ENCODE measurements at places on chromosomes 1 and 21. TPM values are rescaled to one million over a fixed set of nuclear protein-coding genes. Genes with fewer than 3 reads are reported as not detected.
A peak's percentile ranks its signal among the peaks of the same experiment; 100 is the strongest.

Gene SRGAP2C
- total RNA-seq: 51.6 TPM

Gene SPATA1
- 1.5 TPM for total RNA-seq

Gene COL9A2
- 18.7 TPM for total RNA-seq

Gene AMY1C
- not detected for total RNA-seq

Gene FAM72C
- total RNA-seq: 16.9 TPM

Gene SYT6
- total RNA-seq: not detected

DNA sequence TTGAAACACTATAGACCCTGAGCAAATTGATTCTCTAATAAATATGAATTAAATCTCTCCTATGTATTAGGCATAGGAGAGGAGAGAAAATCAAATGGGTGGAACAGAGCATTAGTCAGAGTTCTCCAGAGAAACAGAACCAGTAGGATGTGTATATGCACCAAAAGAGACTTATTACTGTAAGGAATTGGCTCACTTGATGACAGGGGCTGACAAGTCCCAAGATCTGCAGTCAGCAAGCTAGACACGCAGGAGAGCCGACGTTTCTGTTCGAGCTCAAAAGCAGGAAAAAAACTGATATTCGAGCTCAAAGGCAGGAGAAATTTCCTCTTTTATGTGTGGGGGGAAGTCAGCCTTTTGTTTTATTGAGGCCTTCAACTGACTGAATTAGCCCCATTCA lies 259.2 kb upstream of the KAZN start:
- DNase-seq: no peak

DNA sequence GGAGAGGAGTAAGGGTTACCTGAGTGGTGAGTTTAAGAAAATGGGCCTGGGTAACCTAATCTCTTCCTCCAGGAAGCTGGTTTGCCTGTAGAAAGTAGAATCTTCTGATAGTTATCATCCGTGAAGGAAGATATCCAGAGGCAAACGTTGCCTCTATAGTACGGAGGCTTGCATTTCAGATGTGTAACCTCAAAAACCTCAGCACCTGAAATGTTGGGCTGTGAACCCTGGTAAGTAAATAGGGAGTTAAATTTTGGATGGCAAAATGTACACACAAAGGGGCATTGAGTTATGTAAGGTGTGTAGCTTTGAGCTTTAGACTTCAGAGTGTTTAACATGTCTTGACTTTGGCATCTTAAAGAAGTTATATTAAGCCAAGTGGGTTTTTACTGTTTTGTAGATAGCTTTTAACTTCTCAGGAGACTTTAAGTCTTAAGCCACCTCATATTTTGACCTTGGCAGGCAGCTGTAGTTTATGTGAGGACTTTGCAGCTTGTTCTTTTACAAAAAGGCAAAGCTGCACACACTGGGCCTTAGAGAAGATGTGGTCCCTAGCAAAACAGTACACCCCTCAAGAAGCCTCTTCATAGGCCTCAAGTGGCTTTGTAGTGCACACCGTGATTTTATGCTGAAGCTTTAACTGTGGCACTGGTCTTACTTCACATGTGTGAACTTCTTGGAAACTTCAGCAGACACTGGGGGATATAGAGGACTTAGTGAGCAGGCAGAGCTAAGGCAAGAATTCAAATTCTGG lies 83.4 kb downstream of the SNRPE start:
- DNase-seq: no peak

DNA sequence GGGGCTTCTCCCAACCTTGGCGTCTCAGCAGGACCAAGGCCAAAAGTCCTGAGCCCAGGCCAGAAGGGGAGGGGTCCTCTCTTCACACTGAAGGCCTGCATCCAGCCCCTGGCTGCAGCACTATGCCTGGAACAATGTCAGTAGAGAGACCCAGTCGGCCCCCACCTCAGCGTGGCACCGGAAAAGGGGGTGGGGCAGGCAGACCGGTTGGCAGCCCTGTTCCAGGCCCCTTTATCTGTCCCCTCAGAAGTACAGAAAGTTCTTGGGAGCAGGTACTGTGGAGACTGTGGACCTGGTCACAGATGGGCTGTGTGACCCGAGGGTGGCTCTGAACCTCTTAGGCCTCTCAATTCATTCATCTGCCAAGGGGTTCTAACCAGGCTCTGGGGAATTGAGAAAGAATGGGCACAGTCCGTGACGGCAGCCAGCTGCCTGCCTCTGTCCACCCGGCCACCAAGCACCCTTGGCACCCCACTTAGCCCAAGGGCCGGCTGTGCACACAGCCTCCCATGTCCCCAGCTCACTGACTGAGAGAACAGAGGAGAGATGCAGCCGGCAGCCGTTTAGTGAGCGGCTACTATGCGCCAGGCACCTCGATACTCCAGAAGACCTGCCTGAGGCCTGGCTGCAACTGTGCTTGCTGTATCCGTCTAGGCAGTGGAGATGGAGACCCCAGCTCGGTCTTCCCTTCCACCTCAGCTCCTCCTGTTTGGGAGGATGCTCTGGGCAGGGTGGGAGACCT lies 23.9 kb downstream of the RUNX3 start:
- DNase-seq: no peak

GRCh38 chr1:1304331-1305299 lies 3.1 kb downstream of the ACAP3 start:
- no peak for DNase-seq

GRCh38 chr1:152185544-152186391 lies 26.7 kb upstream of the RPTN start:
- DNase-seq: peak; percentile 15

DNA sequence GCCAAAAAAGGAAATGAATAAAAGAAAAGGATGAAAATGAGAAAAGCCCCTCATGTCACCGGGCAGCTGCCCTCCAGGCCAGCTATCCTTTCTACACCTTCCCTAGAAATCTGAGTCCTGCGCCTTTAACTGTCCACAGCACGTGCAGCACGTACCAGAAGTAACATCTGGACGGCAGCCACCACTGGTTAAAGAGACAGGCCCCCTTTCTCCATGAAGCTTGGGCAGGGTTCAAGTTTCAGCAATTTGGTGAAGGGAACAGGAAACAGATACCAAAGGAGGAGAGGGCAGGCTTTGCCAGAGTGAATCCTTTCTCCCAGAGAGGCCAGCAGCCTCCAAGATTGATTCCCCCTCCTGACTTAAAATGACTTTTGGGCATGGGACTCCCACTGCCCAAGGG lies 3.6 kb upstream of the KIAA2013 start:
- DNase-seq: no peak

DNA sequence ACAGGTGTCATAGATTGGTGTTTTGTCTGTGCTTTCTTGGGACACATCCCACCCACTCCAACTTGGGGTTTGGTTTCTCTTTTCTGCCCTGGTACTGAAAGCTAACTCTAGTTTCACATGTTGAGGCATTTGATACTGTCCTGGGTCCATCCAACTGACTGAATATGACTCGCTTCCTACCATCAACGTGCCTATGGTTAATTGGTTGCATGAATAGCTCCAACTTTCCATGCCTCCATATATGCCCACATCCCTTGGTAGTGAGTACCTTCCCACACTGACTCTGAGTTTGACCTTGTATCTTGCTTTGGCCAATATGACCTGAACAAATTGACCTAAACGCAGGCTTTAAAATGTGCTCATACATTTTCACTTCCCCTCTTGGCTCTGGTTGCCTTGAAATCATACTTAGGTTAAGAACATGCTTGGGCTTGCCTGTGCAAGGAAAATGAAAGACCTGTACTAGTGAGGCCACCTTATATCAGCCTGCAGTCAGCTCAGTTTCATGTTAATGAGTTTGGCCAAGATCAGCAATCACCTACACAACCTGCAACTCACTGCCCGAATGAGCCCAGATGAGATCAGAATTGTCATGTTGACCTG lies 81.0 kb upstream of the KCNK2 start:
- no peak for DNase-seq

- DNase-seq: no peak
Observed at GRCh38 chr1:67608661-67609576, 76.1 kb upstream of the GADD45A start.

DNA sequence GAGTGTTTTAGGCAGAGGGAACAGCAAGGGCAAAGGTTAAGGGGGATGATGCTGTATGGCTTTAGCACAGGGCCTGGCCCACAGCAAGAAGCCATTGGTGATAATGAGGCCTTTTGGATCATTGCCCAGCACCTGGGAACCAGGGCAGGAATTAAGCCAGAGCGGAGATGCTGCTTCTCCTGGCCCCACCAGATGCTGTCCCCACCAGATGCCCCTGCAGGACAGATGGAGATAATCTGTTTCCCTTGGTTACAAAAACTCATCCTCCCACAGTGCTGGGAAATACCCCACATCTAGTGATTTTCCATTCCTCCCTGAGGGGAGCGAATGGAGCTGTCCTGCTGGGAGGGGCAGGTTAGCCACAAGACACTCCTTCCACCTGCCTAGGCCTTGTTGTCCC lies 18.8 kb downstream of the OPRD1 start:
- DNase-seq: no peak

DNA sequence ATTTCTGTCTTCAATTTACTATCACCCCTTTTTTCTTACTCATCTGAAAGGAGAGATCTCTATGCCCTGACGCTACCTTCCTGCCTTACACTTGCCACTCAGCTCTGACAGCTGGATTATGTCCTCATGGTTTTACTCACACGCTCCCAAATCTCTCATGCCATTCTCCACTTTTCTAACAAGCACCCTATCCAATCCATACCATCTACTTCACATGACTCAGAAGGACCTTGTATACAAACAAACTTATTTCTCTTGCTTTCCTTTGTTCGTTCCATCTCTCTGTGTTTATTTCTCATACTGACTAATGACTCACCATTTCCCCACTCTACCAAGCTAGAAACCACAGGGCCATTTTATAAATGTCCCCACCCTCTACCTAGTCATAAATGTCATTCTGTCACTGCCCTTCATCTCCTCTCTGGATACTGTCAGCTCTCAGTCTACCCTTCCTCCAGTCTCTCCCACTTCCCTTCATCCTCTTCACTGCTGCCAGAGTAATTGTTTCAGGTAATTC lies 87.3 kb downstream of the USP24 start:
- no peak for DNase-seq

- no peak for DNase-seq
Observed at GRCh38 chr1:92833840-92834239, 2.0 kb downstream of the RPL5 start.

DNA sequence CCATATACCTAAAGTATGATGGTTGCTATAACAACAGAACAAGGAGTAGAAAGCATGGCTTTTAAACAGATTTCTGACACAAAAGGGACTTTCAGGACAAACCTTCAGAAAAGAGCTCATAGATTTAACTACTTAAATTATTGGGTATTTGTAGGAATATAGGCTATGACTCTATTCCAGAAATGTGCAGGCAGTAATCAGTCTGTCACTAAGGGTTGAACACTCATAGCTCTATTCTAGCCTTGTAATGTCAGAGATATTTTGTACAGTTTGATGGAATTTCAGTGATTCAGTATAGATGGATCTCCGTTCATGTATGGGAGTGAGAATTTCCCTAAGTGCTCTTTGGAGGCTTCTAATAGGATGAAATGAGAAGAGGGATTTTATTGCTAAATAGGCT lies 82.8 kb downstream of the EXTL2 start:
- DNase-seq: no peak

GRCh38 chr21:21606041-21606440 lies 607.8 kb downstream of the NCAM2 start:
- no peak for DNase-seq

DNA sequence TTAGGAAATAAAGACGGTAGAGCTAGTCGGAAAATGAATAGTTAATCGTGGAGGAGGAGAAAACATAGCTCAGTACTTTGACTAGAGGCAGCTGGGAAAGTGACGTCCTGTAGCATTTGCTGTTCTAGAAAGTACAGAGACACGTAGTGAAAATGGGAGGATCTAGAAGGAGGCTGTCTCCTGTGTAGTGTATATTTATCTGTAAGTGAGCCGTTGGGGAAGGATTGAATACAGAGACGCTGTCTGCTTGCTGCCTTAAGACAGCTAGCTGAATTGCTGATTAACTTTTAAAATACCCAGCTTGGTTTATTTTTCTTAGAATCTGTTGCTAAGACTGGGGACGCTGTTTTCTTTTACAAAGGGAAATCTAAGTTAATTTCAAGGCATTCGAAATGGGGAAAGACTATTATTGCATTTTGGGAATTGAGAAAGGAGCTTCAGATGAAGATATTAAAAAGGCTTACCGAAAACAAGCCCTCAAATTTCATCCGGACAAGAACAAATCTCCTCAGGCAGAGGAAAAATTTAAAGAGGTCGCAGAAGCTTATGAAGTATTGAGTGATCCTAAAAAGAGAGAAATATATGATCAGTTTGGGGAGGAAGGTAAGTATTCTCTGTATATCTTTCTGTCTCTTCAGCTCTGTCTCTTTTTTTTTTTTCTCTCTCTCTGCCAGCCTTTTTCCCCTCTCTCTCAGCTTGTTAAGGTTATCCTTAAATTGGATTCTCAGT lies at the start of gene DNAJB4:
TSS of gene DNAJB4 (plus strand) at position 221 of the 729 bp plus-strand sequence. CDS start at position 393, 172 bp downstream.
- peak; percentile 63 for DNase-seq

- DNase-seq: no peak
Observed at GRCh38 chr1:180268556-180269075, 38.6 kb downstream of the LHX4 start.

DNA sequence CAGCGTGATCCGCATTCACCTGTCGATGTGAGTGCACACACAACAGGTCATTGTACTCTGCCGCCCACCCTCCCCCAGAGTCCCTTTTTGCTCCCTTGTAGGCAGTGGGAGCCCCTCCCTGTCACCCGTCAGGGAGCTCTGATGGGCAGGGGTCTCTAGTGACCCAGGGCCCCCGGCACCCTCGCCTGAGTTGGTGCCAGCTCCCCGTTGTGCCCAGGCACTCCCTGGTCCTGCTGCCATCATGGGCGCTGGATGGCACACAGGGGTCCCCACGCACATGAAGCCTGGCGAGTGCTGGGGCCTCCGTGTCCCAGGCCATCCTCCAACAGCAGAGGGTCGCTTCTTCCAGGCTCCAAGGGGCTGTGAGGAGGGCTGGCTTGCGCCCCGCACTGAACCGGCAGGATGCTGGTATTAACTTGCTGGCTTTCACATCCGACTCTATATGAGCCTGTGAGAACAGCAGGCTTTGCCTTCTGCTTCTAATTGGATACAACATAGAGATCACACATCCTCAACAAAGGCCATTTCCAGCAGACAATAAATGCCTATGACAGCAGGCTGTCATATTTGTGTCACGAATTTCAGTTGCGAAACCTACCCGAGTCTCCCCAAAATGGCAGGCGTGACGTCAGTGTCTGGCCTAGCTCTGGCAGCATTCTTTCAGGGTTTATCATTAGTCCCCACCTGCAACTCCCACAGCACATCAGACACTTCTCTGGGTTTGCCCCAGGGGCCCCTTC lies 35.4 kb downstream of the KIAA1614 start:
- DNase-seq: no peak

DNA sequence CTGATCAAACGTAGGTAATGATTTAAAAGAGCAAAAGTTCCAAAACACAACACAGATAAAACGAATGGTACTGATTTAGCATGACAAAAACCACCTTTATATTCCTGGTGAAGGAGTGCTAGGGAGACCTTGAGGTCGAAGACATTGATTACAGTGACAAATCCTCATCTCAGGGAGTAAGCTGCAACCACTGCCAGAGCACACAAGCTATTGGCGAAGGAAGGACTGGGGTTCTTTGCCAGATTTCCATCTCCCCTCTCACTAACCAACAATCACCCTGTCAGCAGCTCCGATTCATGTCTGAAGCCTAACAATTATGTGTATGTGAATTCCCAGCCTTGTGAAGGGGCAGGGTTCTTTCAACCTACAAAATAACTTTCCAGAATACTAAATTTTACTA lies 40.2 kb upstream of the DMRTB1 start:
- no peak for DNase-seq

- DNase-seq: no peak
Observed at GRCh38 chr1:109815809-109816174, 52.1 kb upstream of the EPS8L3 start.

GRCh38 chr1:9691108-9691445 lies 39.5 kb downstream of the PIK3CD start:
- DNase-seq: no peak

GRCh38 chr1:177784936-177785335 lies 184.9 kb downstream of the SEC16B start:
- DNase-seq: no peak

- no peak for DNase-seq
Observed at GRCh38 chr1:97834899-97835298, 85.9 kb downstream of the DPYD start.

All from activated T-helper 2 cell treated with anti-CD3 and anti-CD28 coated beads, Interferon-gamma antibody, Interleukin-2, Interleukin-4, amounts not matched to agents 10 μg/mL and 5 μg/mL and 100 μg/mL, durations not matched to agents 14 hours and 24 hours and 36 hours (primary cell).